ENCODE measurements at places on chromosomes 1 and 21.

DNA sequence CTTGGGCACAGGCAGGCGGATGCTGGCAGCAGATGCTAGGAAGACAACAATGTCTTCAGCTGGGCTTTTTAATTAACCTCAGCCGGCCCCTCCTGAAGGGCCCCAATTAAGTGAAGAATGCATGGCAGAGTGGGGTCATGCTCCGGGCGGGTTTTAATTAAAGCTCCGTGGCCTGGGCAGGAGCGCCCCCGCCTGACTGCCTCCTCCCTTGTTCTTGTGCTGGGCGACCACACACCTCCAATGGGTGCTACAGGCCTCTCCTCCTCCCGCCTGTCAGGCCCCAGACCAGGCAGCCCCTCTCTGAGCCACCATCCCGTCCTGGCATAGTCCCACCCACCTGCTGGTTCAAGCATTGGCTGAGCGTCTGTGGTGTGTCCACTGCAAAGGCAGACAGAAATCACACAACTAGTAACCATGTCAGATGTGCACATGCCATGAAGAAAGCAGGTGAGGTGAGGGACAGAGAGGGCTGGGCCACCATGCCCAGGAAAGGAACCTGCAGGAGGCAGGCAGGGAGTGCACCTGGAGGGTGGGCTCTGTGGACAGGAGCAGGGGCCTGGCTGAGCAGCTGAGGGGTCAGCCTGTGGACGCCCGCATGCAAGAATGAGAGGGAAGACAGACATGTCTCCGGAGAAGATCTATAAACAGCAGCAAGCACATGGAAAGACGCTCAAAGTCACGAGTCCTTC lies 8.5 kb upstream of the ARF1 start:
- DNase-seq = no peak

- DNase-seq = no peak
These were observed 22.0 kb downstream of the IQGAP3 start for GRCh38 chr1:156550346-156550745.

DNA sequence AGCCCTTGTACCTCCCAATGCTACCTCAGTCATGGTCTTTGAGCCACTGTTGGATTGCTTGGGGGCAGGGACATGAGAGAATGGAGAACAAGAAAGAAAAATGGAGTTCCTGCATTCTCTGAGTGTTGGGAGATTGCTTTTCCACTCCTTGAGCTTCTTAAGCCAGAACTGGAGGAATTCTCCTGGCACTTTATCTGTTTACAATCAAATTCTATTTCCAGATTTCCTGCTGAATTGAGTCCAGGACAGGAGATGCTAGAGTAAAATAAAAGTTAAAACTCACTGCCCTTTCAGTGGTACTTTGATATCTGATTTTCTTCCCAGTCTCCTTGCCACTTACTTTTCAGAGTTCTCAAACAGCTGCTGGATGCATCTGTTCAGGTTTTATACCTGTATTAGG lies 24.4 kb upstream of the DEPDC1 start:
- DNase-seq = no peak

- DNase-seq = no peak
These were observed 115.5 kb upstream of the VAV3 start for GRCh38 chr1:108080448-108080847.

DNA sequence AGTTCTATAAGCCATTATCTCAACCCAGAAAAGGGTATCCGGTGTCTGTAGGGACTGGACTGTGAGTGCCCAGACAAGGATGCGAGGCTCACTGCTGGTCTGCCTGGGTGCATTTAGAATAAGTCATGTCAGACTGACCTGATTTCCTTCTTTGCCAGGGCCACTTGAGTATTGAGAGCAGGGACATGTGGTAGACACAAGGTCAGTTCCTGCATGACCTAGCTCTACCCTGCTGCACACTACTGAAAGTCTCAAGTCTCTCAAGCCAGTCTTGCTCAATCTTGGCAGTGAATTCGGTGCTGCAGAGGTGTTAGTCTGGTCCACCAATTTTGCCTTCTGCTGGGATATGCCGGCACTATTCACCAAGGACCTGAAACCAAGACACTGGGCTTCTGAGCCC lies 180.1 kb downstream of the C1orf94 start:
- no peak for DNase-seq

DNA sequence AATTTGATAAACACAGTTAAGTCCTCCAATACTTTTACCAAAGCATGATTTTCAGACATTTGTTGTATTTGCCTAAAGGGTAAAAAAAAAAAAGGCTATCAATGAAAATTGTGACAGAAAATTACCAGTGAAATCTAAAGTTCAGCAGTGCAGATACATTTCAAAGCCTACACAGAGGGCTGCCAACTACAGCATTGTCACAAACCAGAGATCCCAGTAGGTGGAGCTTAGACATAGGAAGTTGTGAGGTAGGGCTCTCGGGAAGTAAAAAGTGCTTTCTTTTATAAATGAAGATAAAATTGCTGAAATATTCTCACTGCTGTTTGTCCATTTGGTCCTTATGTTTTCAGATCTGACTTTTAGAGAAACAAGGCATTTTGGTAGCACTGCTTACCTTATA lies 123.0 kb downstream of the DYRK1A start:
- DNase-seq = no peak

DNA sequence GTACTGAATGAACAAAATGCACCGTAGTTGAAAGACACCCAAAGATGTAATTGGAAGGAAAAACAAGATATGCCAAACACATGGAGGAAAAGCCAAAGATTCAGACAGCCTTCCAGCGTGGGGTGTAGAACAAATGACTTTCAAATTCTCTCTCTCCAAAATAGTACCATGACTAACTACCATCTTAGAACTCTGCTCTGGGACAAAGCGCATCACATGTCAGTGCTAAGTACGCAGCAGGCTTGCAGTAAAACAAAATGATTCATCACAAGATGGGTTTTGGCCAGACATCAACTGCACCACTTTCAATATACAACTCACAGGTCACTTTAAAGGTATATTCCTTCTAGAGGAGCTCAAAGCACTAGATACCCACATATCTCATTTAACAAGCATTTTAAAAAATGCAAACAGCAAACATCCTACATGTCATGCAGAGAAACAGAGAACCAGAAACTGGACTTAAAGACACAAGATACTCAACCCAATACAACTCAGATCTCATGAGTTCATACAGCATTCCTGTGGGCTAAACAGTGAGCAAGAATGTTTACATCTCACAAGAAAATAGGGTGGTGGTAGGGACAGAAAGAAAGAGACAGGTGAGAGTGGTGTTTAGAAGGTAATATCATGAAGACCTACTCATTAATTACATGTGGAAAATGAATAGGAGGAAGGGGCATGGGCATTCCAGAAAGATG lies 75.7 kb downstream of the BCAR3 start:
- peak; percentile 67 for DNase-seq
